ENCODE measurements at places on chromosomes 5 and 9.

GRCh38 chr5:110038297-110038997 is 348.7 kb downstream of the MAN2A1 start:
- DNase-seq = no peak

- DNase-seq = no peak
These were observed 49.7 kb upstream of the SPATA31D4 start for GRCh38 chr9:81878530-81878929.

DNA sequence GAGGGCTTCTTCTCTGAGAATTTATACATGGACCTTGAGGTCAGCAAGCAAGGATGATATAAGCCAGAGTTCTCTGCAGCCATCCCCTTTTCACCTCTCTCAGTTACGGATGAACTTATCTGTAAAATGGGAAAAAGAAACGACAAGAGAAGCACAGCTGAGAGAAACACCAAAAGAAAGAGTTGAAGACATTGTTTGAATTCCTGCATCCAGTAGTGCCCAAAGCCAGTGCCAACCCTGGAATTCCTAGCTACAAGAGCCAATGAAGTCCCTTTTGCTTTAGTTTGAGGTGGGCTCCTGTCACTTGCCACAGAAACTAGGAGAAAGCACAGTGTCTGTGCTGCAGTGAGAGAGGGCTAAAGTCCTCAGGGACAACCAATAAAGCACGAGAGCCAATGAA is 6.6 kb upstream of the MOB3B start:
- DNase-seq = no peak

DNA sequence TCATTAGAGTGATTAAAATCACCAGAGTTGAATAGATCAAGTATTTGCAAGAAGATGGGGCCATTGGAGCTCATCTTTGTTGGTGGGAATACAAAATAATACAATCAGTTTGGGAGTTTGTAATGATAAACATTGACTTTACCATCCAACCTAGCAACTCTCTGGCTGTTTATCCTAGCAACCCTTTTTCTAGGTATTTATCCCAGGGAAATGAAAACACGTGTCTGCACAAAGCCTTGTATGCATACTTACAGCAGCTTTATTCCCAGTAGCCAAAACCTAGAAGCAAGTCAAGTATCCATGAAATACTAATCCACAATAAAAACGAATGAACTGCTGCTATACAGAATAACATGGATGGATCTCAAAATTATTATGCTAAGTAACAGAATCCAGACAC is 152.7 kb upstream of the DAB2 start:
- no peak for DNase-seq

DNA sequence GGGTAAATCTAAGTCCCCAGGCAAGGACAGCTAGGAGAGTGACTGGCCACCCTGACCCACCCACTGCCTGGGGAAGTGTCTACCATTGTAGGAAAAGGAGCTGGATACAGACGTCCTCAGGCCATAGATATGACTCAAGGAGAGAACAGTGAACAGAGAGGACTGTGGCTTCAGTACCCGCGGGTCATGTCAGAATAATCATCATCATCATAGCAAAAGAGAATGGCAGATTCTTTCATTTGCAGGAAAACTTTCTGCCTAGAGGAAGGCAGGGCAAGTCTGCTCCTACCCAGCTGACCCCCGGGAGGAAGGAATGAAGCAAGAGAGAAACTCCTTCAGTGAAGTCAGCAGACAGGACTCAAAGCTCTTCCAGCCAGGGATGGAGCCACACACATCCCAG is 52.2 kb upstream of the UBTD2 start:
- no peak for DNase-seq

GRCh38 chr9:134295101-134295745 is 31.0 kb upstream of the RXRA start:
- no peak for DNase-seq

DNA sequence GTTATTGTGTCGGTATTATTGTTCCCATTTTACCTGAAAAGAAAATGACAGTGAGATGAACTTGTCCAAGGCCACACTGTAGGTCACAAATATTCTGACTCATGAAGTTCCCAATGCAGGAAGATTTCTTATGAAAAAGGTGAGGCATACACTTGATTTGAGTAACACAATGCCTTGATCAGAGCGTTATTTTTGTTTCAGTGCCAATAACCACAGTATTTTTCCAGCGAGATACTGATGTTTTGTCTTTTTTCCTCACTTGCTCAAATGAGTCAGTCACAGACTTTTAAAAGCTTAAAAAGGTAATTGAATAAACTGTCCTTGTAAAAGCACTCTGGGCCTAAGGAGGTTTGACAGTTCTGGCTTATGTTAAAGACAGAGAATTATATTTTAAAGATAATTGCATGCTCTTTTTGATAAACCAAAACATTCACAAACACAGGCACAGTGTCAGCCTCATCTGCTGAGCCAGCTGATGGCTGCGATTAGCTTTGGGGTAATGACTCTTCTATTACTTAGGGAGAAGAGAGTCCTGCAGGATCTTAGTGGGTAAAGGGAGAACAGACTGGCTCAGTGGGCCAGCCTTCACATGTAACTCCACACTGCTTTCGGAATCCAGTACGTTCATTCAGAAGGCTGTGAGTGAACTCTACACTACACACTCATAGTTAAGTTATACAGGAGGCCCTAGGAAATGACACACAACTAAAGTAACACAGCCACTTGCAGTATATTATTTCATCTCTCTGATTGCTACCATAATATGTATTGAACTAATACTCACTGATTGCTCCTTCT is 165.5 kb upstream of the CD180 start:
- no peak for DNase-seq

- peak; percentile 52 for DNase-seq
These were observed 11.1 kb upstream of the AQP3 start for GRCh38 chr9:33458444-33458843.

DNA sequence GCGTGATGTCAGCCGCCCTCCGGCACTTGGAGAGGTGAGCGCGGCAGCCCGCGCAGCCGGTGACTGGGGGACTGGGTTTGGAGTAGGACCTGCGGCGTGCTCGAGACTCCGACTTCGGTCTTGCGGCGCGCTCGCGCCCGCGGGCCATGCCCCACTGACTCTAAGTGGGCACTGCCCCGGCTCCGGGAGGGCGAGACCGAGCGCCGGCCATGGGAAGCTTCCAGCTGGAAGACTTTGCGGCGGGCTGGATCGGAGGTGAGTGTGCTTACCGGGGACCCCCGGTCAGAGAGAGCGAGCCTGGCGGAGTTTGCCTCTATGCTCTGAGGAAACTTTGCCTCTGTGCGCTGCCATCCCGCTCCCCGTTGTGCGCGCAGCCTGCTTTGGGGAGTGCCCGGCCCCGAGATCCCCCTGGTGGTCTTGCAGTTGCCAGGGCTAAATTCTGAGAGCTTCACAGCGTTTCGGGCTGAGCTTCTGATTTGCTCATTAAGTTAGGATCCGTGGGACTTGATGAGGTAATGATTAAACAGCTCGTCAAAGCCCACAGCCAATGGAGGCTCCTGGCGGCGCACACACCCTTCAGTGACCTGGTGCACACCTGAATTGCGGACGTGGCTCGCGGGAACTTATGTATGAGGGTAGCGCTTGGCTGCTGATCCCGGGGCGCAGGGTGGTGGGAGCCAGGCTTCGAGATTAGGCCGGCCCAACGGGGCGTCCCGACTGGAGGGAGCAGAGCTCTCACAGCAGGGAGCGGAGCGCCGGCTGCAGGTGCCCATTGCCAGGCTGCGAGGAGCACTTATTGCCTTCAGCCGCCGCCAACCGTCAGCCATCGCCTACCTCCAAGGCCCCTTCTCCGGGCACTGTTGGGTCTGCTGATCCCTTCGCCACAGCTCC is at the start of gene SLC25A48:
TSS of gene SLC25A48 (plus strand) at position 25 of the 891 bp plus-strand sequence. CDS start at position 210, 185 bp downstream.
- DNase-seq = no peak

DNA sequence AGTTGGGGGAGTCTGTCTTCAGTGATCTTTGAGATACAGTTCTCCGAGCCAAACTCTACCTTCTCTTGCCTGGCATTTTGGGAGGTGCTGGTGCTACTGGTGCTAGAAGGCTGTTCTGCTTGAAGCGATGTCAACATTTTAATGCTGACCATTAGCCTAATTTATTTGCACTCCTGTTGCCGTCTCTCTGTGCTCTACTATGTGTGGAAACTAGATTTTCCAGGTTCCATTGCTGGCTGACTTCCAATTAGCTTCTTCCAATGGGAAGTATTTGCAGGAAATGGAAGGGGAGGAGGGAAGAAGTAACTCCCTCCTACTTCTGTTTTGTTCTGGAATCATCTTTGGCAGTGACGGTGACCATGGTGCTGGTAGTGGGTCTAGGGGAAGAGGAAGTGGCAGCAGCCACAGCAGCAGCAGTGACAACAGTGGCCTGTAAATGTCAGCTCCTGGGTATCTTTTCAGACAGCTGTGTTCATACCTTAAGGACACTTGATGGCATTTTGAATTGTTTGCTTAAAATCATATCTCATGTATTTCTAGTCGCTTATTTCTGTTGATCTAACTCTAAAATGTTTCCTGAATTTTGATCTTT is 7.9 kb downstream of the TXNDC8 start:
- DNase-seq = no peak

DNA sequence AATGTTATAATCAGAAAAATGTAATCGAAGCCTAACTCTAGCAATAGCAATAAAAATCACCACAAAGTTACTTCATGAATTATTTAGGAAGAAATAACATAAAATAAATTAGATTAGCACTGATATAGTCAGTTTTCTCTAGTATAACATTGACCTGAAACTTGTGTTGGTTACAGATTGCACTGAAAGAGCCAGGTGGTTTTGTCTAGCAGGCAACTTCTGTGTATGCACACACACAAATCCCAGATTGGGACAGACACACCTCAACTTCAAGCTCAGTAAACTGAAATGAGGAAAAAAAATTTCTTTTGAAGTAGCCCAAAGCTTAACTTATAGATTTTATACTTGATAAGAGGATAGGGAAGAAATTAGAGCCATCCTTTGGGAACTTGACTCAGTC is 129.3 kb downstream of the EFNA5 start:
- DNase-seq = peak; percentile 32

GRCh38 chr9:117034866-117035265 is 347.8 kb downstream of the TRIM32 start:
- no peak for DNase-seq

DNA sequence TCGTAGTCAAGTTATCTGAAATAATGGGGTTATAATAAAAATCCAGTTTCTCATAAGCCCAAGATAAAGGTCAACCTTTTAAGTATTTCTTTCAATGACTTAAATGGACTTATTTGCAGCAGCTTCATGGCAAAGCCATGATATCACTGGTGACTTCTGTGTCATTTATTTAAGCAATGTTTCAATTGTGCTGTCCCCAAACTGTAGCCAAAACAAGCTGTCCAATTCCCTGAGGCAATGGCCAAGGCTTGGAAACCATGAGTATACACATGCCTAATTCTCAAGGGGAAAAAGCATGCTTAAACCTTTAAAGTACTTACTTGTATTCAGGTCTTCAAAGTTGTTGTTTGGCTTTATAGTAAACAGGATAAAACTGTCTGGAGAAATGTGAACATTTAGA is 376.4 kb upstream of the TNC start:
- DNase-seq = no peak

- DNase-seq = no peak
These were observed 110.9 kb downstream of the ESM1 start for GRCh38 chr5:54874337-54875021.

DNA sequence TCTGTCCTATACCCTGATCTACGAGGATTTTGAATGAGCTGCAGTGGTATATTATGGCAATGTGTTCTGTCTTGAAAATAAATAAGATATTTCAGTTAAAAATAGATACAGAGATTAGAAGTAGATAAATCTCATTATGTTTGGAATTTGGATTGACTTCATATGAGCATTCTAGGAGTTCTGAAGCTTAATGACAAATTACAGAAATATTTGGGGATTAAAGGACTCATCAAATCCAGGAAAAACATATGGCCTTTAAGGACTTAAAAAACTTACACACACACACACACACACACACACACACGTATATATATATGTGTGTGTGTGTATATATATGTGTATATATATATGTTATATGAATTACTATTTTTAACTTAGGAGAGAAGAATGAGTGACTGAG is 446.9 kb upstream of the CD180 start:
- DNase-seq = no peak

DNA sequence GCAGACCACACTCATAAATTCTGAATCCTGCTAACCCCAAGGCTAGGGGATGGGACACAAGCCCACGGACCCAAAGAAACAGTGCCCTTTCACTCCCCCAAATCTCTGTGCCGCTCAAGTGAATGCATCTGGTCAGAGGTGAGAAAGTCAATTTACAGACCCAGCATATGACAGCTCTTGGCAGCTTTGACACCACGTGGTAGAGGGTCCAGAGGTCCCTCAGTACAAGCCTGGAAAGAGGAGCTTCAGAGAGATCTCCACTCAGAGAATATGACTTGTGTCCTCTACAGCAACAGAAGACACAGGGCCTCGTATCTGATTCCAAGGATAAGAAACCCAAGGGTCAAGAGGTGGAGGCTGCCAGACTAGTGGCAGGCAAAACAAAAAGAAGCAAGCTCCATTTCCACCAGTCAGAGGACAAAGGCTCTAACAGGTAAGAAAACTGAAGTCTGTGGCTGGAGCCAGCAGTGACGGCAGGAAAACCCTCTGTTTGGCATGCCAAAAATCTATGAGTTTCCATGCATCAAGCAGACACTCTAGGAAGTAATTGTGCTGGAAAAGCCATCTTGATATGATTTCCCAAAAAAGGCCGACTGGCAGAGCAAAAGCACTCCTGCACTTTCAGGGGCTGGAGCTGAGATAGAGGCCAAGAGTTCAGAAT is 138.7 kb downstream of the UGCG start:
- no peak for DNase-seq

GRCh38 chr9:87071473-87071872 is 124.2 kb upstream of the GAS1 start:
- DNase-seq = no peak

GRCh38 chr9:122392714-122393113 is 21.9 kb downstream of the PTGS1 start:
- no peak for DNase-seq

DNA sequence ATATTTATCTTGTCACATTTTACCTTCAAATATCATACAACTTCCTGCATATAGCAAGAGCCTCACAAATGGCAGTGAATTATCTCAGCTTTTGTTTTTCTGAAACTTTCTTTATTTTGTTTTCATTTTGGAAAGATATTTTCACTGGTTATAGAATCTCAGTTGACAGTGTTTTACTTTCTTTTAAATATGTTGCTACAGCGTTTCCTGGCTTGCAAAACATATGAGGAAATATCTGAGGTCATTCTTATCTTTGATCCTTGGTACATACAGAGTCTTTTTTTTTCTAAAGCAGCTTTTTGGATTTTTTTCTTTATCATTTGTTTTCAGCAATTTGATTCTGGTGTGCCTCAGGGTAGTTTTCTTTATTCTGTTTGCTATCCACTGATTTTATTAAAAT is 77.6 kb upstream of the CEP78 start:
- no peak for DNase-seq

- DNase-seq = no peak
These were observed 693.6 kb downstream of the PRELID2 start for GRCh38 chr5:145141534-145141933.

All from OCI-LY7 (cell line).